ENCODE measurements at places on chromosomes 6 and 20.

- no peak for DNase-seq
Measured at GRCh38 chr20:32449057-32449889, 91.1 kb downstream of the ASXL1 start.

DNA sequence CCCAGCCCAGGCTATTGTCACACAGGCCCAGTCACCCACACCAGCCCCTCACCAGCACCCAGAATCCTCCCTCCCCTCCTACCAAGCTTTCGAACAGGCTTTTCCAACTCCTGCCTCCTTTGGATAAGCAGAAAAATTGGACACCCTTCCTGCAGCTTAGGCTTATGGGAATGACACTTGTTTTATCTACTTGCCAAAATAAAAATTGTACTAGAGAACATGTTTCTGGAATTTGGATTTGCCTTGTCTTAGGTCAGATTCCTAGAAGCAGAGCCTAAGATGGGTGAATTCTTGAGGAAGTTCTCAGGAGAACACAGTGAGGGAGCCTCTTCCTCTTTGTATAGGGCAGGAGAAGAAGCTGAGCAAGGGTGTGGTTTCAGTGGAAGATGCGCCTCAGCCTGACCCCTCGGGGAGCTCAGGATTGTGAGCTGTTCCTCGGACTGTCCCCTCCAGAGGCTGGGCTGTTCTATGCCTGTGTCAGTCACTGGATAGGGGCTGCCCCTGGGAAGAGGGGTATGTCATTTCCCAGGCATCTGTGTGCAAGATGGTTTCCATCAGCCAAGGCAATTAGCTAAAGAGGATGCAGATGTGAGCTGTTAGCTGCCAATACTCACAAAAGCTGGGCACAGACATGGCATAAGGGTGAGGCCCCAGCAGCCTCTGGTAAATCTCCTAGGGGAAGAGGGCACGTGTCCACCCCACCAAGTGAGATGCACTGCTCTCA lies 33.9 kb downstream of the ITPR3 start:
- no peak for DNase-seq

- DNase-seq: no peak
Measured at GRCh38 chr6:98678481-98678880, 155.9 kb upstream of the POU3F2 start.

- no peak for DNase-seq
Measured at GRCh38 chr6:89836639-89837222, 7.1 kb downstream of the CASP8AP2 start.

DNA sequence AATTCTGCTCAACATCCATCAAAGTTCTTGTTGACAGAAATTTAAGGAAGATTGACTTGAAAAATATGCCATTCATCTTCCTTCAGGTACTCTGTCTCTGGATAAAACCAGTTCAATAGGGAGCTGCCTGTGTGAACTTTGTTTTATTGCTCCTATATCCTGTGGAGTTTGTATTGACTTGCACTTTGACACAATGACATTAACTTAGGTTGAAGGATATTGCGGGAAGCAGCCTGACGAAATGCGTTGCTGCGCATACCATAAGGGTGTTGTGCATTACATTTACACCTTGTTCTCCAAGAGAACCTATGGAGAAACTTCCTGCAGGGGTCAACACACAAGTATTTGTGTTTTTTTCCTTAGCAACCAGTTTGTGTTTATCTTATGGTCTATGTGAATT lies 185.4 kb upstream of the GRIK2 start:
- no peak for DNase-seq

DNA sequence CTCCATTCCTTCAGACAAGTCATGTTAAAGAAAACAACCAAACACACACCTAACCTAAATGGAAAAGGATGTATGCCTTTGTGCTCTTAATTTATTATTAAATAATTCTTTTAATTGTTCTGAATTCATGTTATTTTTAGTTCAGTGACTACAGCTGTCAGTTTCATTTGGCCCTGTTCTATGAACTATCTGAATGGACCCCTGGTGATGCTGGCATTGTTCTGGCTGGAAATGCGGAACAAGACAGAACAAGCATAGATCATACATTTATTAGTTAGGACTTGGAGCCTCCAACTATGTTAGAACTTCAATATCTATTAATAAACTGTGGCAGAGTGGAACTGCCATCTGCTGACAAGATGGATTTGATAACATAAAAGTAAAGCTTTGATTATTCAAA lies 5.7 kb downstream of the MAP3K7 start:
- DNase-seq: no peak

DNA sequence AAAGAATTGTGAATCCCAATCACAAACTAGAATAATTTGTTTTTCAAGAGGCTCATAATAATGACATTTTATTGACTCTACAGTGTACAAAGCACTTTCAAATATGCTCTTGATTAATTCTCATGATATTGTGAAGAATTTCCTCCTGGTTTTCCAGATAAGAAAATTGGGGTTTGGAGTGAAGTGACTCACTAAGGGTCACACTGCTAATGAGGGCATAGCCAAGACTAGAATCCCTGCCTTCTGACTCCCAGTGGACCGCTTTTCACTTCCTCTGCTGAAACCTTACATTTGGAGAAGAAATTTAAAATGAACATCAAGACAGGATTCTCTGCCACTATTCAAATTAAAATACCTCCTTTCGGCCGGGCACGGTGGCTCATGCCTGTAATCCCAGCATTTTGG lies 38.3 kb upstream of the LTV1 start:
- no peak for DNase-seq

DNA sequence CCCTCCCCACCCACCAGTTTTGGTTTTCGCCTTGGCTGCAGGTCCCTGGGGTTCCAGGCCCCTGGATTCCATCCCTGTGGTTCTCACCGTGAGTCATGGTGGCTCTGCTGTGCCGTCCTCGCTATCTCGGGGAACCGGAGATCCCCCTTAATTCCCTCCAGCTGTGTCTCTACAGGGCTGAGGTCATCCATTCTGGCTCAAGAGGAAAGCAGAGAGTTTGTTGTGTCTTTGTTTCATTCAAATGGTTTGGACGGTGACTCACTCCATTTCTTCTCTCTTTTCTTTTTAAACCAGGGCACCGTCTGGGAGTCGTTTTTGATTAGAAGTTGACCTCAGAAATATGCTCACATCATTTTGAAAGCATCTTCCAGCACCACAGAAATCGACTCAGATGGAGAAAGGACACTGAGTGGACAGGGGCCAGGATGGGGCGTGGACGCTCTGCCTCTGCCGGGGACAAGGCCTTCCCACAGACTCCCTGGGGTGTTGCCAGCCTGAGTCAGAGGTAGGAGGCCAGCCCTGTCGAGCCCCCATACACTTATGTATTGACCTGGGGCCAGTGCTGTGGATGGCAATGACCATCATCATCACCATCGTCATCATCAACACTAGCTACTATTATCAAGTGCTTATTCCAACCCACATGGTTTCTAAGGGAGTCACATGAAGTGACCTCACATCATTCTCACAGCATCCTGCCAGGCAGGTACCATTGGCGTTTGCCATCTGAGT lies 176.2 kb downstream of the NFATC2 start:
- DNase-seq: no peak

DNA sequence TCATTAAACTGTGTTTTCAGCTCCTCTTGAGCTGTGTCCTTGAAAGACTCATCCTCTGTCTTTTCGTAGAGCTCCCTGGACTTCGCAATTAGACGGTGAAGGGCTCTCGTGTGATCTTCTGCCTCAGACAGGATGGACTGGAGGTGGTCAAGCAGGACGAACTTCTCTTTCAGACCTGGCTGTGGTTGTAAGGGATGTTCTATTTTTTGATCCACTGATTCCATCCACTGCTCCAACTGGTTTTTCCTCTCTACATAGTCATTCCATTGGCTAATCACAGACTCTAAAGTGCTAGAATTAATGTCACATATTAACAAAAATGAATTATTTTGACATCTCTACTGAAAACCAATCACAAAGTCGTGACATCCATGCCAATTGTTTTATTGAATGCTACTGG lies 250.1 kb downstream of the SYNE1 start:
- no peak for DNase-seq

DNA sequence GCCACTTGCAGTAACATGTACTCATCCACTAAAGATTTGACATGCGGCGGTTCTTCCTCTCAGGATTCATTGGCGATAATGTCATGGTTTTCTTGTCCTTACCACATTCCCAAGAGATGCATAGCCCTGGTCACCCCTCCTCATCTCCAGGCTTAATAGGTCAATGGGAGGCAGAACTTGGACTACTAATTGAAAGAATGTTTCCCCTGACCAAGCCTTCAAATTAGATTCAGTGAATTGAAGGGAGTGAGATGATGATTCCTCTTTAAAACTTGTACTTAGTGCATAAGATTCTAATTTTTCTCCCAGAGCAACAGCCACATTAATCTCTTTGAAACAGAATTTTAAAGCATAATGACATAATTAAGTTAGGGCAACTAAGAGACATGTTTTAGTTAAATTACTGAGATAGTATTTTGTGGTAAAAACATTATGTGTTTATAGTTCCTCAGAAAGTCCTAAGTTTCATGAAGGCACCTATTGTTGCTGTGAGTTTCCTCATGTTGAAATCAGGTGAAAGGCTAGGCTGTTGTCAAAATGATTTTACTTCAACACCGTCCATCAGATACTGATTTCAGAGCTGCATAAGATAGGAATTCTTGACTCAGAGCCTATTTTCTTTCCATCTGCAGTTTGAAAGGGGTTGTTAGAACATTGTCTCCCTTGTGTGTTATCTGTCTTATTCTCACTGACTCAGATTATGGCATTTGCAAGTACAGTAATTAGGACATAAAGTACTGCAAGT lies 48.5 kb downstream of the STK4 start:
- DNase-seq: no peak

- no peak for DNase-seq
Measured at GRCh38 chr6:34970488-34970887, 81.4 kb downstream of the ANKS1A start.

DNA sequence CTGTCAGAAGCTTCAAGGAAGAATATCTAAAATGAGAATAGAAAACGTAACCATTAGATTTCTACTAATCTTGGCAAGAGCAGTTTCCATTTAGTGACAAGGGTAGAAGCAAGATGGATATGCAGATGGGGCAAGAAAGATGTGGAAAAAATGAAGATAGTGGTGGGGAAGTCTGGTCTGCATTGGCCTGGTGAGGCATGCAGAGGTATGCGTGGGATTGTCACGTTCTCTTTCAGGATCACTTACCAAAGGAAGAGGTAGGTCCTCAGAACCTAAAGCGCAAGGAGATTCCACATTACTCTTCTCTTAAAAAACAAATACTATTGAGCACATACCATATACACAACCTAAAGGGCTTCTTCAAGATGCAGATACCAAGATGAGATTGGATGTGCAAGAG lies 238.7 kb downstream of the UST start:
- DNase-seq: no peak

DNA sequence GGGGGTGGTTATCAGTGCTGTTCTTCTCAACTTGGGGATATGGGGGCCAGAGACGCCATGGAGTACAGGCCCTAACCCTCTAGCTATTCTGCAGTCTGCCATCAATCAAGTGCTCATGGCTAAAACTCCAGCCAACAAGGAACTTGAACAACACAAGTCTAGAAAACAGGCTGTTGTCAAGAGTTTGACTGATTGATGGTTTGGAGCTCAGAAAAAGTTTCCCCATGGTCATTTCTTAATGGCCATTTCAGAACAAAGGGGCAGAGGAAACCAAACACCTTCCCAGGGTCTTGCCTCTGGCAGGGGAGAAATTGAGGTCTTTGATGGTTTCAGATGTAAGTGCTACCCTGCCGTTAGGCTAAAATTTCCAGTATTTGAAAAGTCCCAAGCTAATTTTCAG lies 15.1 kb downstream of the PCK1 start:
- DNase-seq: no peak

- DNase-seq: no peak
Measured at GRCh38 chr6:93727447-93727846, 308.1 kb upstream of the EPHA7 start.

DNA sequence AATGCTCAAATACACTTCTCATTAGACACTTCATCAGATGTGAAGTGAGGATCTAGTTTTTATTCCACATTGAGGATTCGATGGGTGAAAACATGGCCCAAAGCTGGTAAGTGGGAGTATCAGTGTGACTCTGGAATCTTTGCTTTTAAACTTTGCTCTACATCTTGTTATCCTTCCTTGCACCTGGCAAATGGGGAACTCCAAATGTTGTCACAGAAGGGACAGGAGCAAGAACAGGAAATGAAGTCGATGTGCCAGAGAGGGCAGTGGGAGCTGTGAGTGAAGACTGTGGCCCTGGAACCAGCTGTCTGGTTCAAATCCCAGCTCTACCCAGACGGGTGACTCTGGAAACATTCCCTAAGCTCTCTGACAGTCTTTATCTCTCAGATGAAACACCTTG lies 86.7 kb upstream of the AGPAT4 start:
- no peak for DNase-seq
